Stromal cell of bone marrow (primary cell): ENCODE measurements at places on chromosomes 6 and 20.

- DNase-seq: peak; percentile 17
These were observed 628.8 kb upstream of the MAN1A1 start for GRCh38 chr6:119978274-119978889.

DNA sequence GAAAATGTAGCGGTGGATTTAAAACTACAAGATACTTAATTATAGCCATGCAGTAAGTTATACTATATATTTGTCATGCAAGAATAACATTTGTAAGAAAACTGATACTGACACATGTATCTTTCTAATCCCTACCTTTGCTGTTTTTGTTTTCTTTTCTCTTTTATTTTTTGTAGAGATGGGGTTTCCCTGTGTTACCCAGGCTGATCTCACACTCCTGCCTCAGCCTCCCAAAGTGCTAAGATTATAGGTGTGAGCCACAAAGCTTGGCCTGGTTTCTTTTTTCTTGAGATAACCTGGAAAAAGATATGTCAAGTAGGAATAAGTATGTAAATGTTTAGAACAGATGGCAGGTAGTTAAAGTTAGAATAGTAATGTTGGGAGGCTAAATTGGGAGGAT is 44.1 kb downstream of the MAPK14 start:
- no peak for DNase-seq

- no peak for DNase-seq
These were observed 101.5 kb downstream of the RNF144B start for GRCh38 chr6:18488526-18489270.

DNA sequence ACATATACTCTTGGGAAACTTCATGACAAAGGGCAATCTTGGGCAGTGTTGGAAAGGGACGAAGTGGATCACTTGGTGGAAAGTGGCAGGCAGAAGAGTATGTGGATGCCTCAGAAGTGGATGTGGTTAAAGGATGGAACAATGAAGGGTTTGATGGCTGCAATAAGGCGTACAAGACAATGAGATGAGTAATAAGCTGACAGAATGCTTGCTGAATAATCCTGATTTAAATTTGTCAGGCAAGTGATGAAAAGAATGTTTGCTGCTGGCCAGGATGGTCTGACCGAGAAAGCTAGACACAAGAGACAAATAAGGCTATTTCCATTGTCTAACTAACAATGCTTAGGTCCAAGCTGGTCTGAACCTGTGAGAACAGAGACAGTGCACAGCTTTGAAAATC is 61.6 kb upstream of the CEP85L start:
- peak; percentile 21 for DNase-seq

GRCh38 chr6:106844930-106845329 is 129.6 kb downstream of the CD24 start:
- no peak for DNase-seq

DNA sequence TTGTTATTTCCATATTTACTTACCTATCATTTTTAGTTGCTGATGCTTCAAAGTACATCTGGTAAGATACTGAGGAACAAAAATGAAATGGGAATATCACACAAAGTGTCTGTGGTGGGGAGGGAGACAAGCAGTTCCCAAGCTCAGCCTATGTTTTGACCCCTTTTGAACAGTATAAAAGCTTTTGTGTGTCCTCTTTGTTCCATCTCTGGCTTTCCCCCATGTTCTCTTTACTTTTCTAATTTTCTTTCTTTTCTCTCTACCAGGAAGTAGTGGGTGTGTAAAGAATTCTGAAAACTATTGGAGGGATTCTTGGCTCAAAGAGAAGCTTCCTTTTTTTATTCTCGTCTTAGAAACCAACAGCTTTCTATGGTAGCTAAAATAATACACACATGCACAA is 7.4 kb downstream of the TAAR2 start:
- DNase-seq: no peak

- DNase-seq: no peak
These were observed 78.8 kb upstream of the RALY start for GRCh38 chr20:33914919-33915318.

DNA sequence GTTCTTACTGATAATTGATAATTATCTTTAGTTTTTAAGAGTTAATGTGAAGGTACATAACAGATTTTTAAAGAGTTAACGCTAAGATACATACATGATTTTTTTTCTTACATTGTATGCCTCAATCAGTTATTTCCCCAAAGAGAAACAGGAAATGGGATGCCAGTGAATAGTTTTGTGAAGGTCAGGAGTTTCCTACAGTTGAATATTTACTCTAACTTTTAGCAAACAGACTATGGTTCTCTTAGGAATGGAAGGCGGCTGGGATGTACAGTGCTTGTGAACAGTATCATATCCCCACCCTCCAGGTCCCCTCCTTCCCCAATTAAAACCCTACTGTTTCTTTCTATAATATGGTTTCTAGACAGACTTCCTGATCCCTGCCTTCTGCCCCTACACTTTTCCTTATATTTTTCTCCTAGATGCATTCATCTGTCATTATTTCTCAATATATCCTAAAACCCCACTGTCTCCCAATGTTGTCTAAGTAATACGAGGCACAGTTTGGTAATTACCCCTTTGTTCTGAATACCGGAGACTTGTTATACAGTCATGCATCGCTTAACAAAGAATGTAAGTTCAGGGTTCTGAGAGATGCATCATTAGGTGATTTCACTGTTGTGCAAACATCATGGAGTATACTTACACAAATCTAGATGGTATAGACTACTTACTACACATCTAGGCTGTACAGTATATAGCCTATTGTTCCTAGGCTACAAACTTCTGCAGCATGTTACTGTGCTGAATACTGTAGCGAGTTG is 29.2 kb downstream of the SLC35A1 start:
- DNase-seq: no peak
